ENCODE measurements at places on chromosomes 2 and 18. TPM values are rescaled to one million over a fixed set of nuclear protein-coding genes. Genes with fewer than 3 reads are reported as not detected.

DNA sequence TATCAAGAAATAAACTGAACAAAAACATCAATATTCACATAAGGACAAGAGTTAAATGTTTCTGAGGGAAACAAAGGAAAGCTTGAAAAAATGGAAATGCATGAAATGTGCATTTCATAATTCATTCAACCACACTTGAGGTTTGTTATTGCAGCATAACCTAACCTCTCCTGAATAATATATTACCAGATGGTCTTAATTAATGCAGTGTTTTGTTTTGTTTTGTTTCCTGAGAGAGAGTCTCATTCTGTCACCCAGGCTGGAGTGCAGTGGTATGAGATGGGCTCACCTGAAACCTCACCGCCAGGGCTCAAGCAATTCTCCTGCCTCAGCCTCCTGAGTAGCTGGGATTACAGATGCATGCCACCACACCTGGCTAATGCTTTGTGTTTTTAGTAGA is 139.9 kb upstream of the PIEZO2 start:
- DNase-seq: no peak

DNA sequence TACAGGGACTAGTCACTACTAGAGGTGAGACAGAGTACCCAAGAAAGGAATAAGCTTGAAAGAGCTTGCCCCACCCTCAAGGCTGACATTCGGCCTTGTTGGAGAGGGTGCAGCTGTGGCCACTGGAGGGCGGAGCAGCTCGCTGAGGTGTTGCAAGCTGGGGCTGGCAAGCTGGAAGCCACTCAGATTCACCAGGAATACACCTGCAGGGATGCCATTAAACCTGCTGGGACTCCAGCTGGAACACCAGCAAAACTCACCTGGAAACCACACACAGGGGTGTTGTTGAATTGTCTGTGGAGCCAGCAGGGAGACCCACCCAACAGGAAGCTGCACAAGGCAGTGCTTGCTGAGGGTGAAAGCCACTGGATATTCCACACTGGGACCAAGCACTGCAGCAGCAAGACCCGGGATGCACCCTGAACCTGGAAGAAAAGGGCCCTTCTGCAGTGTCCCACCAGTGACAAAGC is 26.1 kb downstream of the KCTD18 start:
- no peak for DNase-seq

DNA sequence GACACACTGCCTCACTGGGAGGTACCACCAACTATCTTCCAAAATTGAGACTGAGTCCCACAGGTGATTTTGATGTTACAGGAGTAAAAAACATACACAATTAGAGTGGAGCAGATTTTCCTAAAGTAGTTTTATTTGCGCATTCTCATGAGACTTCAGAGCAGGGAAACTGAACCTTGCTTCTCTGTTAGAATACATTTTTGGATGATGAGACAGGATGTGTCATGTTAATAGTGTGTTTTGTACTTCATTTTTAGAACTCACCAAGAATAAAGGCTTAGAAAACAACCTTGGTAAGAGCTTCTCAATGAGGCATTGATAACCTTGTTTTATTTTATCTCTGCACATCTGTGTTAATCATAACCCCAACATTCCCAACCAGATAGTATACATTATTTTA is 310.2 kb upstream of the GALNT5 start:
- DNase-seq: no peak

The MAPK4 gene
- 9.9 TPM for polyA plus RNA-seq

The ZBTB7C gene
- polyA plus RNA-seq: 15.9 TPM

DNA sequence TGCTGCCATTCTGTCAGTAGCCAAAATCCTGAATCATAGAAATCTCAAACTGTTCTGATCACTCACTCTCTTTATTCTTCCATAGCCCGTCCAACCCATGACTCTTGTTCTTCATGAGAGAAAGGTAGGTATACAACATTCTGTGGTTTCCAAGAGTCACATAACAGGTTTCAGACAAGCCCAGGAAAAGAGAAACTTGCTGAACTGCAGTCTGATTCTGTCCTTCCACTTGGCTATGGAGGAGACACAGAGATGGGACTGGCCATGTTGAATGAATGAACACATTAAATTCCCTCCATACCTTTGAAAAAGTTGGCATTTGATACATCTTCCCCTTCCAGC is 880.2 kb upstream of the CELF4 start:
- no peak for DNase-seq

GRCh38 chr18:32553640-32554365 is 83.1 kb upstream of the GAREM1 start:
- no peak for DNase-seq

- DNase-seq: no peak
Measured at GRCh38 chr2:118974103-118974993, 32.4 kb downstream of the MARCO start.

GRCh38 chr2:120230515-120231471 is 7.6 kb upstream of the TMEM185B start:
- DNase-seq: no peak

DNA sequence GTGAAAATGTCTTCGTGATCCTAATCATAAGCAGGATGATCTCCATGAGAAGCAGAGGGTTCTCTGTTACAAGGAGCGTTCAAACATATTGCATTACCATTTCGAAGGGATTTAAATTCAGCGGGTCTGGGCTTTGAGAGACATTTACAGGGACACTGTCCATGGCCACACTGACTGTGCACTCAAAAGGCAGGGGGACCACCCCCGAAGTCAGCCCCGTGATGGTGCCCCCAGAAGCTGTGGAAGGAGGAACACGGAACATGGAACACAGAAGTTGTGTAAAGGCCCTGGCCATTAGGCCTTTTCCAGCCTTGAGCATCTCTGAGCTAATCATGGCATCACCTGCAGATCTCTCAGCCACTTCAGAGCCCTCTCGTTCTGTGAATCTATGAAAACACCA is 268.4 kb upstream of the MYT1L start:
- no peak for DNase-seq

The KRTCAP3 gene
- 6.5 TPM for polyA plus RNA-seq

GRCh38 chr2:160889439-160890170 is 270.6 kb upstream of the TANK start:
- no peak for DNase-seq

The PDE6D gene
- polyA plus RNA-seq: 26.8 TPM

The TCF4 gene
- 78.2 TPM for polyA plus RNA-seq

DNA sequence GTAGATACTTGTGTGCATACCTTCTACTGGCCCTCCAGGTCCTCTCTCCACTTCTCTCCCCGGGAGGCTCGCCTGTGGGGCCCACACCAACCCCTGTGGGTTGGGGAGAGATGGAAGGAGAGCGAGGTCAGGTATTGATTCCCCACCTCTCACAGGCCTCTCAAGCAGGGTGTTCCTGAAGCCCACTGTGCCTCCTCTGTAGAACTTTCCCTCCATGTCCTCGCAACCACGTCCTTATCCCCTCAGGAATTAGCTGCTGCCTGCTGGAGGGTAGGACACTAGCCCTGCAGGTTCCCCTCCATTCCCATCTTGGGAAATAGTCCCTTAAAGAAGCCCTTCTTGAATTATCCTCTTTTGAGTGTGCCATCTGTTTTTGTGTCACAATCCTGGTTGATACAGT is 38.9 kb upstream of the KLF11 start:
- no peak for DNase-seq

The CDK5R2 gene
- polyA plus RNA-seq: not detected

DNA sequence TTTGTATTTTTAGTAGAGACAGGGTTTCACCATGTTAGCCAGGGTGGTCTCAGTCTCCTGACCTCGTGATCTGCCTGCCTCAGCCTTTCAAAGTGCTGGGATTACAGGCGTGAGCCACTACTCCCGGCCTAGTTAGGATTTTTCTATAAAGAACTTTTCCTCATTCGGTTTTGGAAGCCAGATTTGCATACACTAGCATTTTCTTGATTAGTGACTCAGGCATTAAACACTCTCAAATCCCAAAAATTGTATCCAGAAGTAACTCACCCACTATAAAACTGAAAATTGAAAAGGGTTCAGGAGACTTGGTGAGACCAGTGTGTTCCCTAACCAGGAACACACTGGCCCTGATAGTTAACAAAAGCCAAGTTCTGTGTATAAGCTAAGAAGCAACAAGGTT is 25.2 kb downstream of the EIF2AK3 start:
- no peak for DNase-seq

The GALR1 gene
- polyA plus RNA-seq: 0.10 TPM

The GTF2A1L gene
- 3.2 TPM for polyA plus RNA-seq

The FKBP7 gene
- polyA plus RNA-seq: 67.2 TPM

DNA sequence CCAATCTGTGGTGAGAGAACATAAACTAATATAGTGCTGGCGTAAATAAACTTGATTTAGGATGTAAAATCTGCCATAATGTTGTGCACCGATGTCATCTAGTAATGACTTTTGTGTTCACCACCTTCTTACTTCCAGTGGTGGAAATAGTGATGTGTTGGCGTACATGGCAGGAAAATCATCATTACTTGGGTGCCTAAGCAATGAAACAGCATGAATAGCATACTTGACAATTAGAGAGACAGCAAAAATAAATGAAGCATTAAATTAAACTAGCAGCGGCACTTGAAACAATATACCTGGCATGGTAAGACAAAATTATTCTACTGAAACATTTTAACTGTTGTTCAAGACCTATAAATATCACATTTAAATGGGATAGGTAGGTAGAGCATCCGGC is 73.2 kb upstream of the DSC1 start:
- DNase-seq: no peak

- DNase-seq: no peak
Measured at GRCh38 chr2:100038011-100038410, 104.4 kb downstream of the AFF3 start.

- no peak for DNase-seq
Measured at GRCh38 chr2:234273887-234274584, 222.8 kb downstream of the ARL4C start.

DNA sequence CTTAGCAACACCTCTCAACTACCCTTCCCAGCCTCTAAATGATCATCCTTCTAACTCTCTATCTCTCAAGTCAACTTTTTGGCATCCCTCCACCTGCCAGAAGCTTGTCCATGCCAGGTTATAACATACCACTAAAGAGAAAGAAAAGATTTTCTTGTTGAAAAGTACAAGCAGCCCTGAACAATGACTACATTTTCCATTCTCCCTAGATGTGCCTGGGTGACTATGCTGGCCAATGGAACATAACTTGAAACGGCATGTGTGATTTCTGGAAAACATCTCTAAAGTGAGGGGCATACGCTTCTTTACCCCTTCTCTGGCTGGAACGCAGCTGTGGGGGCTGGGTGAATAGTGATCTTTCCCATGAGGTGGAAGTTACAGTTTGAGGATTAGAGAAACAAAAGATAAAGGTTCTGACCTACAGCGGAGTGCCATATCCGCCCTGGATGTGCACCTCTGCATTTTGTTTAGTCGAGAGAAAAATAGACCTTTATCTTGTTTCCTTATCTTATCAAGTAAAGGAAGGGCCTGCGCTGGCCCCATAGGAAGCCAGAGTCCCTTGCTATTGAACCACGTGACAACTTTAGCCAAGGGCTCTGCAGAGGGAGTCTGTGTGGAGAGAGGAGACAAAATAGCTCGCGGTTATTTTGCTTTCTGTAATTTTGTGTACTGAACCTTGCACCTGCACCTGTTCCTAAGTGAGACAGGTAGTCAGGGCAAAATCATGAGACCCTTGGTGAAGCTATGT is 436.8 kb downstream of the TGIF1 start:
- no peak for DNase-seq

DNA sequence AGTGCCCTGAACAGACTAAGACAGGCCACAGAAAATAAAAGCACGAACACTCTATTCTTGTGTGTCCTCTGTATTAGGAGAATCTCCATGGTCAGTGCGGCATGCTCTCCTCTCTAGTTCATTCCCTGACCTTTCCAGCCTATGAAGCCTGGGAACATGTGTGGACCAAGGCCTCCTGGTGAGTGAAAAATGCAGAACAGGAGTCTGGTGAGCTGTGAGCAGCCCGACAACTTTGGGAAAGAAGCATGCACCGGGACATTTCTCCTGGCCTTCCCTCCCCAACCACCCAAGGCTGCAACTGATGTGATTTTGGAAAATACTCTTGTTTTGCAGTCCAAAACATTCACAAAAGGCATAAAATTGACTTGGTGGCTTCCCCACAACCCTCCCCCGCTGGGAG is 878.3 kb upstream of the ID2 start:
- no peak for DNase-seq

- DNase-seq: no peak
Measured at GRCh38 chr2:68094111-68094510, 31.3 kb upstream of the C1D start.

The NEMP2 gene
- 11.5 TPM for polyA plus RNA-seq

DNA sequence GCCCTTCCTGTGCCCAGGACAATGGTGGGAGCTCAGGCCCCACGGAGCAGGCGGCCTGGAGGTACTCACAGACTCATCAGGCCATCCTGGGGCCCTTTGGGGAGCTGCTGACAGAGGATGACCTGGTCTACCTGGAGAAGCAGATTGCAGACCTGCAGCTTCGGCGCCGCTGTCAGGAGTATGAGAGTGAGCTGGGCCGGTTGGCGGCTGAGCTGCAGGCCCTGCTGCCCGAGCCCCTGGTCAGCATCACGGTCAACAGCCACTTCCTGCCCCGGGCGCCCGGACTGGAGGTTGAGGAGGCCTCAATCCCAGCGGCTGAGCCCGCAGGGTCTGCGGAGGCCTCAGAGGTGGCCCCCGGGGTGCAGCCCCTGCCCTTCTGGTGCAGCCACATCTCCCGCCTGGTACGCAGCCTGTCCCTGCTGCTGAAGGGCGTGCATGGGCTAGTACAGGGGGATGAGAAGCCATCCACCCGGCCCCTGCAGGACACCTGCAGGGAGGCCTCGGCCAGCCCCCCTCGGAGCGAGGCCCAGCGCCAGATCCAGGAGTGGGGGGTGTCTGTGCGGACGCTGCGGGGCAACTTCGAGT is 8.3 kb upstream of the KLHL30 start:
- no peak for DNase-seq
